ENCODE measurements at places on chromosomes 3 and 15.

- no peak for DNase-seq
Observed at GRCh38 chr3:190591080-190591479, 77.2 kb downstream of the IL1RAP start.

- DNase-seq, result peak; percentile 92
Observed at GRCh38 chr3:60610441-60611112, 640.7 kb downstream of the FHIT start.

DNA sequence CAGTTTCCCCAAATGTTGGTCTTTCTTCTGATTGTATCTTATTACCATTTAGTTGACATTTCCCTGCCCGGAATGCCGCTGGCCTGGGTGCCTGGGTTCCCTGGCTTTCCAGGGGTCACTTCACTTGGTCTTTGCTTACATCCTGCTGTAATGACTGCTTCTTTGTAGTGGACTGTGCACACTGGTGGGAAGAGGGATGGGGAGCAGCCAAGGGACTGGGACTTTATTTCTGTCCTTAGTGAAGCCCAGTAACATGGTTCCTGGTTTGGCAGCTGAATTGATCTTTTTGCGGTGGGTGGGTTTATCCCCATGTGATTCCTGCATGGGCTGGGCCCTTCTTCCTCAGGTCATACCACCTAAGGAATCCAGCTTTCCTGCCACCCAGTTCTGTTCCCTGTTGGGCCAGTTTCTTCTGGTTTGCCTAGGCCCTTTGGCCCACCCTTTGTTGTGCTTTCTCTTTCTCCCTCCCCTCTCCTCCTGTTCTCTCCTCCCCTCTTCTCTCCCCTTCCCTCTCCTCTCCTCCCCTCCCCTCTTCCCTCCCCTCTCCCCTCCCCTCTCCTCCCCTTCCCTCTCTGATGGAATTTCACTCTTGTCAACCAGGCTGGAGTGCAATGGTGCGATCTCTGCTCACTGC lies 41.9 kb downstream of the TRIM71 start:
- no peak for DNase-seq

DNA sequence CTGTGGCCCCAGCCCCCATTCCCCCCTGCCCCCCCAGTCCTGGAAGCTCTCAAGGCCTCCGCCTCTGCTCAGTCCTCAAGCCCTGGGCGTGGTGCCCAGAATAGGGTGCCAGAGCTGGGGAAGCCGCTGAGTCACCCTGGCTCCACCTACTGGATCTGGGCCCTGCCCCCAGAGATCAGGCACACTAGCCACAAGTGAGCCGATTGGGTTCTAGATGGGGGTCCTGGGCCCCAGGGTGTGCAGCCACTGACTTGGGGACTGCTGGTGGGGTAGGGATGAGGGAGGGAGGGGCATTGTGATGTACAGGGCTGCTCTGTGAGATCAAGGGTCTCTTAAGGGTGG lies 5.7 kb downstream of the EIF4G1 start:
- peak; percentile 98 for DNase-seq
